ENCODE measurements at places on chromosomes 6 and 20.

GRCh38 chr6:149228311-149228955 lies 89.1 kb upstream of the TAB2 start:
- DNase-seq: no peak

DNA sequence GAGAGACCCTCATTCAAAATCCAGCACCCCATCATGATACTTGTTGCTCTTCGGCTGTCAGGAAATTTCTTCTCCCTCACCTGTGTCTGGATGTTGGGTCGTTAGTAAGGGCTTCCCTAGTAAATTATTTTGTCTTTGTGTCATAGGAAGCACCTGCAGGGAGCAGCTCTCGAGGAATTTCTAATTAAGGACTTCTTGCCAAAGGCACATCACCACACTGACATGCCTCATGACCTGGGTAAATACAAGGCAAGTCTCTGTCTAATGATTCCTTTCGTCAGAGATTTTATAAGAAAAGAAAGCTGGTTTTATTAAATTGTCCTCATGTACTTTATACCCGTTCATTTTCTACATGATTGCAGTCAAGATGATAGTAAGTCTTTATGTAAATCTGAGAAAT lies at the start of gene NOX3:
TSS of gene NOX3 (minus strand) at position 74 of the 400 bp plus-strand sequence. CDS start at position 35, 39 bp downstream.
- no peak for DNase-seq

GRCh38 chr6:148866657-148867268 lies 119.9 kb downstream of the UST start:
- DNase-seq: no peak

- no peak for DNase-seq
Observed at GRCh38 chr6:85240787-85241385, 209.0 kb upstream of the NT5E start.

- no peak for DNase-seq
Observed at GRCh38 chr6:158755636-158756035, 63.5 kb downstream of the EZR start.

GRCh38 chr6:43205849-43206248 lies 23.4 kb downstream of the DNPH1 start:
- DNase-seq: no peak

DNA sequence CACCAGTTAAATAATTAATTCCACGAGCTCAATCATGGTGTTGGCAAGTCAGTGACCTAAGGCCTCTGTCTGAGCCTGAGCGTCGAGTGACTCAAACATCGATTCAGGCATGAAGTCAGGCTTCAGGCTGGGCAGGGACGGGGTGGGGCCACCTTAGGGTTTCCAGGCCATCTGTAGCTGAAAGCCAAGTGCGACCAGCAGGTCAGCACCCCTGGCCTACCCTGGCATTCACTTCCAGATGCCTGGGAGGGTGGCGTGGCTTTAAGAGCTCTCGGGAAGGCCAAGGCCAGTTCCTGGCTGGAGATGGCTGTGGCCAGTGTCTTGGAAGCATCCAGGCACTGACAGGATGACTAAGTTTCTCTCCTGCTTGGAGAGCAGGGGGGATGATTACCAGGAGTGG lies 113.4 kb downstream of the DACT2 start:
- no peak for DNase-seq

DNA sequence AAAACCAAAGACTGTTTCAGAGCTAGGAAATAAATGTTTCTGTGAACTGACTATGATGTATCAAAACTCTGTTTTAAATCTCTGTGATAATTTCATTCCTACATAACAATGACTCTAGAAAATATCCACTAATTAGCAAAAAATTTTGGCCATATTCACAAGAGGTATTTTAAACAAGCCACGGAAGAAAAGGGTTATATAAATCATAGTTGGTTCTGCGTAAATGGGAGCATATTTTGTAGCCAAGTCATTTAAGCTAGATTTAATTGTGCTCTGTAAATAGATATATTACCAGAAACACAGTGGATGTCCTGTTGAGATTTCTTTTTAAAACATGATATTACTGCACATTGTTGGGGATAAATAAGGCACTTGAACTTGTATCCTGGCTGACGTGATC lies 416.5 kb upstream of the PLCB4 start:
- DNase-seq: no peak

GRCh38 chr6:70413992-70414494 lies 735 bp downstream of the FAM135A start:
- no peak for DNase-seq

Measured in D721Med (cell line).